CD8-positive, alpha-beta T cell (primary cell): ENCODE measurements at places on chromosomes 4 and X.

DNA sequence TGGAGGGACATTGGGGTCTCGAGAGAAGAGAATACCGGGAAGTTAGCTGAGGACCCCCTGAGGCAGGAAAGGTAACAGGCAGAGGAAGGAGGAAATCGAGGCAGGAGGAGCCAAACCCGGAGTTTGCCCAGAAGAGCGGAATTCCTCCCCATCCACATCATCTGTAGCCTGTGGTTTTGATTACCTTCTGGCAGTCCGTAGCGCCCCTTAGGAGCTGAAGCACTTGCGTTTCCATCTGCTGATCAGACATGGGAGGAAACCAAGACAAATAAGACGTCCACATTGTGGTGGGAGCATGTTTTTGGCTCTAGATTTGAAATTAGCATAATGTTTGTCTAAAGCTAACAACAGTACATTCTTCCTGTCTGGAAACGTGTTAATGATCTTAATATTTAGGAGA, 26.8 kb upstream of the HMX1 start:
- no peak for DNase-seq

DNA sequence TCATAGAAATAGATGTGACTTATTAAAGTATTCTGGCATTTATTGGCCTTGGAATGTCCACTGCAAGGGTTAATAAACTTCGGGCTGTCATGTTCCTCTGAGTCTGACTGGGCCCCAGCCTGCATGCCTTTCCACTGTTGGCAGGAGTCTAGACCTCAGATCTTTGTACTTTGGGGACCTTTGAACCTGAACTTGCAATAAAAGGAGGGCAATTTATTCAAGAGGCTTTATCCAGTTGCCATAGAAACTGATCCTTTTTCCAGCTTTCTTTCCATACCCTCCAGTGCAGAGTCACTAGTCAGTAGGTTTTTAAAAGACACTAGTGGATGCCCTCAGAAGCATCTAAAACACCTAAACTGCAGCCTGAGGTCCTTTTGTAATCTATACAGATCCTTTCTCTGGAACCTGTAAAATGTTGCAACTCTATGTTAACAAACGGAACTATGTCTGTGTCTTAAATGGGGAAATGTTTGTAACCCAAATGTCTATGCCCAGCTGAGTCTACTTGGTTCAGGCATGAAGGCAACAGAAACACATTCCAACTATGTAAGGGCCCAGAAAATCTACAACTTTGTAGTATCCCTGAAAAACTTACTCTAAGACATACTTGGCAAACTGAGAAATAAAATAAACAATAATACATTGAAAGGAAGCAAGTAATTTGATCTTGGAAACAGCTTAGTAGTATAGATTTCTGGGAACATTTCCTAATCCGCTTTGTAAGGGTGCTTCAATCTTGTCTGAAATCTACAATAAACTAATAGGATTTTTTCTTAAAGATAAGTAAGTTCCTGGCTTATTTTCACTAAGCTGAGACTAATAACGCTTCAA, 41.5 kb downstream of the SOWAHB start:
- DNase-seq: no peak

DNA sequence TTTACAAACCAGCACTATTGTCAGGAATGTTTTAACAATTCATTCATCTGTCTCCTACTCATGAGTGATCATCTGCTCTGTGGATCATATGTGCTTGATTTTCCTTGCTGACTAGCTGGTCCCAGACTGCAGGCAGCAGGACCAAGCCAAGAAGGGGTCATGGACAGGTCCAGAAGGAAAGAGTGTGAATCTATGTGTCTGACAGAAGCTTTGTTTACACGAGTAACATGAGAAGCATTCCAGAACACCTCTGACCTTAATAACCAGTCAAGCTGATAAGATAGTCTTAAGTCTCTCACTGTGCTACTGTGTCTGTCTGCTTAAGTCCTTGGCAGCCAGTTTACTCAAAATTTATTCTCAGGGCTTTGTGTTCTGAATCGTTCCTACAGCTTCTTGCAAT, 39.0 kb downstream of the GUCY1A1 start:
- no peak for DNase-seq

- DNase-seq: no peak
These were observed 29.5 kb downstream of the LRIT3 start for GRCh38 chr4:109877400-109877799.

DNA sequence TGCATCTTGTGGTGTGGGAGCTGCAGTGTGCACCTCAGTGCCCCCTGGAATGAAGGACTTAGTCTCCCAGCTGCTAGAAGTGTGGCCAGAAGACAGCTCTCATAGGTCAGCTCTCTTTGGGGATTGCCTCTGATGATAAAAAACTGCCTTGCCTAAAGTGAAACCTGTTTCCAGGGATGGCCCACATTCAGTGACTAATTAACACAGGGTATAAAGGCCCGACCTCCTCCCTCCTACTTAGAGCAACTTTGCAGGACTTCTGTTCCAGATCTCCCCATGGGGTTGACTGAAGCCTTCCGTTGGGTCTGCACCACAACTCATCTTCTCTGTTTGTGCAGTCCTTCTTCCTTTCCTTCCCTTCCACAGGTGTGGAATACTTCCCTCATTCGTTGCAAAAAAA, 53.2 kb downstream of the SPINK2 start:
- DNase-seq: no peak

DNA sequence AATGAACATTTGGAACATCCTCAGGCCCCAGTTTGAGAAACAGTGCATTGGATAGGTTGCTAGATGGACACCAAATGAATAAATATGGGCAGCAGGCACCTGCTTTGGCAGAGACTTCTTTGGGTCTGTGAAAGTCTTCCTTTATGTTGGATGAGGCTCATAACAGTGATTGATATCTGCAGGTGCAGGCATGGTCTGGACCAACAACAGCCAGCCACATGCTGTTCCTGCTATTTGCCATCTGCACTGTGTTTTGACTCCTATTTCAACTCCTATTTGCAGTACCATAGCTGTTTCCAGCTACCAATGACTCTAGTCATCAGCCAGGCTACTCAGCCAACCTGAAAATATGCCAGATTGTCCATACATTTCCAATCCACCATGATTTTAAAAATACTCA, 60.9 kb downstream of the ANAPC4 start:
- no peak for DNase-seq

GRCh38 chr4:182556580-182556979, 313.4 kb downstream of the TENM3 start:
- DNase-seq: no peak

DNA sequence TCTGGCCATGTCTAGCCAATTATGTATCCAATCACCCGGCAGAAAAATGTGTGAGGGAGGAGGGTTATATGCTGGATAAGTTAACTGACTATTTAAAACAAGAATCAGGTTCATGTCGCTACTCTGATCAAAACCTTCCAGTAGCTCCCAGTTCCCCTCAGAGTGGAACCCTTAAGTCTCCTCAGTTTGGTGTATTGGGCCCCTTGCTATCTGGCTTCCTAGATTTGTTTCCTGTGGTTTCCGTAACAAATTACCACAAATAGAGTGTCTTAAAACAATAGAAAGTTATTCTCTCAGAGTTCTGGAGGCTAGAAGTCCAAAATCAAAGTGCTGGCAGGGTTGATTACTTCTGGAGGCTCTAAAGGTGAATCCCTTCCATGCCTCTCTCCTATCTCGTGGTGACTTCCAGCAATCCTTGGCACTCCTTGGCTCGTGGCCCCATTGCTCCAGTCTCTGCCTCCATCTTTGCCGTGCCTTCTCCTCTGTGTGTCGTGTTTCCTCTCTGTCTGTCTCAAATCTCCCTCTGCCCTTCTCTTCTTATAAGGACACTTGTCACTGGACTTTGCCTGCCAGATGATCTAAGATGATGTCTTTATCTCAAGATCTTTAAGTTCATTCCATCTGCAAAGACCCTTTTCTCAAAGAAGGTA, 10.5 kb upstream of the ENPP6 start:
- DNase-seq: no peak

DNA sequence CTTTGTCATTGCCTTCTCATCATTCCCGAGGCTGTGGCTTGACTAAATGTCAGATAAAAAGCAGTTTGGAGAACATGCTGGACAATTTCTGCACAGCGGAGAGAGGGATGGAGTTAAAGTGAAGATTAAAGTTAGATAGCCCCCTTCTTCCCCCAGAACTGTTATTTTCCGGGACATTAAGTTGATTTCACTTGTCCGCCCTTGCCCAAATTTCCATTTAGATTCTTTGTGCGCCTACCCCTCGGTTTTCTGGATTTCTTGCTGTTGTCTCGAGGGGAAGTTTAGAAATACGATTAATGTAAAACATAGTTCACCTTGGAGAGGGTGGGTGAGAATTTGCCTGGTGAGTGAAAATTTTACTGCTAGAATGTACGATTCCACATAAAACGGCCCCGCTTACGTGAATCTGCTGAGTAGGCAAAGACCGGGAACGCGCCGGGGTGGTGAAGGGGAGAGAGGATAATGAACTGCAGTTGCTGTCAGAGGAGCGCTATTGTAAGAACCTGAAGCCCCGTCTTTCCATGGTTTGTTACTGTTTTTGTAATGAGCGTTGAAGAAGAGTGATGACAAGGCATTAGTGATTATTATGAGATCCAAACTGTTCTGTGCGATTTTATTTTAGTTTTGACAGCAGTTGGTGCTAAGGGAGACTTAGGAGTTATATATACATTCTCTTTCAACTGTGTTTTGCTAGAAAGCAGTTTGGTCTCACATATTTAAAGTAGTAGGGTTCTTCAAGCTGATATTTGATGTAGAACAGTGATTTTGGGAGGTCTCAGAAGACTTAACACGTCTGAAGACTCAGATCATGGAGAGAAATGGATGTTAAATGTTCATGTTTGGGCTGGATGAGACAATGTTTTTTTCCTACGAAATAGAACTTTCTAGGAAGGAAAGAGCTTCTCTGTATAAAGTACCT, 73.0 kb downstream of the AFF1 start:
- DNase-seq: no peak

- DNase-seq: no peak
These were observed 8.0 kb downstream of the RADX start for GRCh38 chrX:106619797-106620196.

DNA sequence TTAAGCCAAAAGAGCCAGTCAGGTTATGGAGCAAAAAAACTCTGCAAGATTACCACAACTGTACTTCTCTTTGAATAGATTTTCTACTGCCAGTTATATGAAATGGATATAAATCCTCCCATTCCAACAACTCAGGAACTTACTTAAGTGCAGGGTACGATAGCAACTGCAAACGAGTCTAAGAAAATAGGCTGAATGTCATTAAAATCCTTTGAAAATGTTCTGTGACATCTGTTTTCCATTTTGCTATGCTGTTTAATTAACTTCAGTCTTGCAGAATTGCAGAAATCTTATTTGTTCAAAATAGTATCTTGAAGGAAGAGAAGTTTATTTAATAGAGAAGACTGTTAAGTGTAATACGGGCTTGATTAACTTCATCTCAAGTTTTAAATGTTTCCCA, 243.8 kb downstream of the PALLD start:
- no peak for DNase-seq

DNA sequence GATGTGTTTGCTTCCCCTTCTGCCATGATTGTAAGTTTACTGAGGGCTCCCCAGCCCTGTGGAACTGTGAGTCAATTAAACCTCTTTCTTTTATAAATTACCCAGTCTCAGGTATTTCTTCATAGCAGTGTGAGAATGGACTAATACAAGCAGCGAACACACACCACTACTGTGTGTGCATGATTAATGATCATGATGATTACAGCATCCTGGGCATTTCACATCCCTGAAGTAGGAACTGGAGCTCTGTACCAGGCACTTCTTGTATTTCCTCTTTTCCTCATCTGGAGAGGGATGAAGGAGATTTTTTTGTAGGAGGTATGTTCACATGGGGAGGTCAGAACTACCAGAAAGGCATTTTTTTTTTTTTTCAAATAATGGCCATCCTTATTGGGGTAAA, 60.8 kb downstream of the PPM1K start:
- no peak for DNase-seq

DNA sequence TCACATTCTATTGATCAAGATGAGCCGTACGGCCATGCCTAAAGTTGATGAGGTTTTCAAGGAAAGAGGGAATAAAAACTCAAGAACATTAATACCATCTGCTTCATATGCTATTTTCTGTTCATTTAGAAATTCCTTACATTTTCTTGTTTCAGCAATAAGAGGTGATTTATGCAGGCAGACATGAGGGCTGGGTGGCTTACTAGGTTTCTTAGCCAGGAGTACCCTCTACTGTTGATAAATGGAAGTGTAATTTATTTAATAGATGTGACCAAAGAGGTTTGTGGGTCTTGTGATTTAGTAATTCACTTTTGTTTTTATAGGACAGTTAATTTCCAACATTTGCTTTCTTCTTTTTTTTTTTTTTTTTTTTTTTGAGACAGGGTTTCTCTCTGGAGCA, 6.4 kb upstream of the SMIM9 start:
- no peak for DNase-seq

DNA sequence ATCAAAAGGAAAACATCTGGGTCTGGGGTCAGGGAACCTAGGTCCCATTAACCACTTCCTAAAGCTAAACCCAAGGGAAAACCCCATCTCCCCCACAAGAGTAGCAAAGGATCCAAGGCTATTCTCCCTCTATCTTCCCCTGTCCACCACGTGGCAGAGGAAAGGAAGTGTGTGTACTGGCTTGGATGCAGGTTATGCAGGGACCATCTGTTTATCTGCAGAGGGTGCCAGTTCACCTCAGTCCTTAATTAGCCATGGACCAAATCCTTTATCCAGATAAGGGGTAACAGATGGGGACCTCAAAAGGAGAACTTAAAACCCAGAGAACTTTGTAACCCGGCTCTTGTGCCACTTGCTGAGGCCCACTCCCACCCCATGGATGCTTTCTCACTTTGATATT, 135.3 kb downstream of the ZNF518B start:
- DNase-seq: no peak

- no peak for DNase-seq
These were observed 3.9 kb downstream of the TFDP3 start for GRCh38 chrX:133214301-133214700.

- DNase-seq: no peak
These were observed 1.0 kb upstream of the ANKRD17 start for GRCh38 chr4:73259571-73260090.

GRCh38 chr4:152258804-152259708, 276.8 kb downstream of the FBXW7 start:
- no peak for DNase-seq

DNA sequence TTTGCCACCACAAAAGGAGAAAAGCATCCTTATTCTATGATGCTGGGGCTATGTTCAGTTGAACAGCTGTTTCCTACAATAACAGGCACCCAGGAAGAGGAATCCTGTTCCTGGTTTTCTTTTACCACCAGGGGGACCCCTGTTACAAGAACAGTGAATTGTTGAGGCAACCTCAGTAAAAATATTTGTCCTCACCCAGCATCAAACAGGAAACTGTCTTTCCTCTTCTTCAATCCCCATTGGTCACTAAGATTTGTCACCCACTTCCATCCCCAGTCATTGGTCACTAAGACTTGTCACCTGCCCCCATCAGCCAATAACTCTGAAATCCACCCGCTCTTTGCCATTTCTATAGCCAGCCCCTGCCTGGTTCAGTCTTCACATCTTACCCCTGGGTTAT, 143.5 kb upstream of the GALNT7 start:
- no peak for DNase-seq

DNA sequence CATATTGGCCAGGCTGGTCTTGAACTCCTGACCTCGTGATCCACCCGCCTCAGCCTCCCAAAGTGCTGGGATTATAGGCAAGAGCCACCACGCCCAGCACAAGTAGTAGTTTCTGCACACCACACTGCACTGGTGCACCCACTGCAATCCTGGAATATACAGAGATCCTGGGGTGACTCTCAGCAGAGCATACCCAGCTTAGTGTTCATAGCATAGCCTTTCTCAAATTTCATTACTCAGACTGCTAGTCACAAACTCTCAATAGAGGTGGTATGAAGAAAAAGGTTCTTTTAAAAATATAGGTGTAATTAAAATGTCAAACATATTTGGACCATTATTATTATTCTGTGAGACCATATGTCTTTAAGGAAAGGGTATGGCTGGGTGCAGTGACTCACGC, 6.2 kb upstream of the ARHGAP10 start:
- DNase-seq: no peak

GRCh38 chr4:108943976-108944591, 181.2 kb upstream of the ETNPPL start:
- DNase-seq: no peak
